ENCODE measurements at places on chromosomes 12 and 14.

DNA sequence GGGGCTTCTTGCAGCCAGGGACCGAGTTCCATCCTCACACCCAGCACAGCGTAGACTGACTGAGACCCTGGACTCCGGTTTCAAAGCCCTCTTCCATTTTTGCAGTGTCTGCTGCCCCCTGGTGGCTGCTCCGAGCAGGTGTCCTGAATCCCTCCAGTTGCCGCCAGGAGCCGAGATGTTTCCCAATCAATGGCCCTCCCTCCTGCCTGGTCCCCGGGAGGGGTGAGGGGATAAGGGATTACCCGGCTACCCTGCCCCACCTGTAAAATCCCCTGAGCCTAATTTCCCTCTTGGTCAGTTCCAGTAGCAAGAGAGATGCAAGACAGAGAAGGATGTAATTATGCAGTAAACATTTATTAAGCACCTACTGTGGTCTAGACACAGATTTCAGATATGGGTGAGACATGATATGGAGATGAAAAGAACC, 55.0 kb downstream of the PHETA1 start:
- DNase-seq: no peak

DNA sequence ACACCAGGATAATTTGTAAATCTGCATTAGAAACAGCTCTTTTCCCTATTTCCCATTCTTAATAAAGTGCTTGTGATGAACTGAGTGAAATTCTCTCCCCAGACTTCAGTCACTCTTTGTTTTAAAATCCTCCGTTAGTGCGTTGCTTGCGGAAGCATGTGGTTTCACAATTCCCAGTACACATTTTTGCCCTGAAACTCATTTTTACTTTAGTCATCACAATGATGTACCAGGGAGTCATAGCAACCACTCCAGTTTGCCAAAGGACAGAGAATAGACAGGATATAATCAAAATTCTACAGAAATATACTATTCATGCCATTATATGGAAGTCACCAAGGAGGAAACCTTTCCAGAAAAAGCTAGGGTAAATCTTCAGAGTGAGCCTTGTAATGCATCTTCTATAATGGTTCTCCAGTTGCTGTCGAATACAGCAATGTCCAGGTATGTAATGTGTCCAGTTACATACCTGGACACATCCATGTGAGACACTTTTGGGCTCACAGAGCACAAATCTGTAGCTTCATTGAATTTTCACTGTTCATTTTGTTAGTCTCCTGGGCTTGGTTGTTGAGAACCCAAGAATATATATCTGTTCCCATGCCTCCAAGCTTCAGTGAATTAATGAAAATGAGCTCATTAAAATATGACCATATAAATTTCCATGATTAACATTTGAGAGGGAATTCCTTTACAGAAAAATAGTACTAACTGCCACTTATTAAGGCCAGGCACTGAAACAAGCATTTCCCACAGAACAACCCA, 57.8 kb downstream of the GPR135 start:
- DNase-seq: no peak

- no peak for DNase-seq
Measured at GRCh38 chr12:57101892-57102695, 9.1 kb downstream of the STAT6 start.

- no peak for DNase-seq
Measured at GRCh38 chr14:29705801-29706200, 221.8 kb downstream of the PRKD1 start.

DNA sequence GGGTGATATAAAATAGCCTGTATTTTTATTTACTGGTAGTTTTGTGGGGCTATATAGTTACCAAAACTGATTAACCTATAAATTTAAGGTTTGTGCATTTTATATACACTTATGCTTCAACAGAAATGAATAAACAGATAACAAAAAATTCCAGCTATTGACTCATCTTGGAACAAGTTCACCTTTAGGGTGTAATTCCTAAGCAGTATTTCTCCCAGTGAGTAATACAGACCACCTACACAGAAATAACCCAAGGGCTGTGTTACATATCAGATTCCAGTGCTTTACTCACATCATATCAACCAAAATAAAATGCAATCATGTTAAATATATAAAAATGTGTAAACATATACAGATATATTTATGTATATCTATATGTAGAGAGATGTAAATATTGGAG, 345.6 kb downstream of the ADAMTS20 start:
- no peak for DNase-seq

DNA sequence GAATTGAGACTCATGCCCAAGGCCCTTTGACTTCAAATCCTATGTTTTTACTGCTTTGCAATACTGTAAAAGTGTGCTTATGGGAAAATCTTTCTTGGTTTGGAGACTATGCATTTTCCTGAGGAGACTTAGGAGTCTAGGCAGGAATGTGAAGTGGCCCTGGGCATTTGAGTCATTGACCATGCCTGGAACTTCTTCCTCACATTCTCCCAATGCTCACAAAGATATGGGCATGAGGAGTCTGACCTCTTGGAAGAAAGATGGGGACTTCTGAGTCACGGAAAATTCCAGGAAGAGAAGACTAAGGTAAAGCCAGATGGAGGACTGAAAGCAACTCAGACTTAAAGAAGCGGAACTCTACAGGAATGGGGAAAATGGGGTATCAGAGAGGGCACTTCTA, 38.2 kb upstream of the ZNF641 start:
- DNase-seq: no peak

DNA sequence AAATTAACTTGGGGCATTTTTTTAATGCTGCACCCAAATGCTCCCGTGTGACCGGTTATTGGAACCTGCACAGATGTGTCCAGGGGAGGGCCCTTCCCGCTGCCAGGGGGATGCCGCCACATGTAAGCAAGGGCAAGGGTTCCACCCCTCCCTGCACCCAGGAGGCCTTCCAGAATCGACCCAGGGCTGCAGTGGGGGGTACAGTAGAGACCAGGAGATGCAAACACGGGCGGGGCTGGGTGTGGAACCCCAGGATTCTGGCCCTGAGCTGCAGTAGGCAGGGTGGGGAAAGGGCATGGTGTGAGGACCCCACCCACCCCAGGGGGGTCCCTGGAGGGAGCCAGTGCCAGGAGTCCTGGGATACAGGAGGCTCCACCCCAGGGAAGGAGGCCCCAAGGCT, 54.1 kb downstream of the TNFAIP2 start:
- DNase-seq: no peak

DNA sequence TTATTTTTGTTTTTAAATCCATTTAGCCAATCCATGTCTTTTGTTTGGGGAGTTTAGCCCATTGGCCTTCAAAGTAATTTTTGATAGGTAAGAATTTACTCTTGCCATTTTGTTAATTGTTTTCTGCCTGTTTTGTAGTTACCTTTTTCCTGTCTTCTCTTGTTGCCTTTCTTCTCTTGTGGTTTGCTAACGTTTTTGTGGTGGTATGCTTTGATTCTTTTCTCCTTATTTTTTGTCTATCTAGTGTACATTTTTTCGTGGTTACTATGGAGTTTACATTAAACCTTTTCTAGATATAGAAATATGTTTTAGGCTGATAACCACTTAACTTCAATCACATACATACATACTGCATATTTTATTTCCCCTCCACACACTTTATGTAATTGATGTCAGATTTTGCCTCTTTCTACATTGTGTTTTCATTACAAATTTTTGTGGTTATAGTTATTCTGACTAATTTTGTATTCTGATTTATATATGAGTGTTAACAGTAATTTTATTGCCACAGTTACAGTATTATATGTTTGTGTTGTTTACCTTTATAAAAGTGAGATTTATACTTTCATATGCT, 19.2 kb upstream of the PPP1R12A start:
- DNase-seq: no peak

GRCh38 chr14:23602181-23603095, 23.8 kb upstream of the JPH4 start:
- DNase-seq: no peak

- DNase-seq: no peak
Measured at GRCh38 chr14:48876806-48877340, 709.3 kb downstream of the RPS29 start.

DNA sequence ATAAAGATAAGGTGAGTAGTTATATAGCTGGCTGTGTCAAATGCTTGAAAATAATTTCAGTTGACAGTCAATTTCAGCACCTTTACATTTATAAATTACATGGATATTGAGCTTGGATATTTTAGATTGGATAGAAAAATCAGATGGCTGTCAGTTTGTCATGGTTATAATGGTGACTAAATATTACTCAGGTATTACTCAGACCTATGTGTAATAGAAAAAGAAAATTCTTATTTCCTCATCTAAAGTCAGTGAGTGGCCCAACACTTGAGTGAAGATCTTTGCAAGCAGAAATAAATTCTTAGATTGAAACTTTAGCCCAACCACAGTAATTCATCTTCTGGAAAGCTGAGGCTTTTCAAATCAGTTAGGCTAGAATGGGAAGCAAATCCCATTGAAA, 354.4 kb downstream of the NAV3 start:
- no peak for DNase-seq

DNA sequence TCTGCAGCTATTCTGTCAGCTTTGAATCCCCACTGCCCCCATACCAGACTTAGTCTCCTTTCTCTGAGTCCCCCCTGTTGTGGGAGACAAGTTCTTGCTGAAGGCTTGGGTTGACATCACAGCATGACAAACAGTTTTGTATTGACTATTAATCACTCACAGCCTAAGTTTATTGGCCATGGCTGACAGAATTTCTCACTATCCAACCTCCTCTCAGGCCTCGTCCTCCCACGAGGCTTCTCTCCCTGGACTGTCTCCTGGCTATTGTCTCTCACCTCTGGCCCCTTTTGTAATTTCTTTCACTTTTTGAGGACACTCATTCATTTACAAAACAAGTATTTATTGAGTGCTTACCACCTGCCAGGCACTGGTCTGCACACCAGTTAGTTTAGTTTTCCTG, 35.2 kb upstream of the DCD start:
- DNase-seq: no peak

DNA sequence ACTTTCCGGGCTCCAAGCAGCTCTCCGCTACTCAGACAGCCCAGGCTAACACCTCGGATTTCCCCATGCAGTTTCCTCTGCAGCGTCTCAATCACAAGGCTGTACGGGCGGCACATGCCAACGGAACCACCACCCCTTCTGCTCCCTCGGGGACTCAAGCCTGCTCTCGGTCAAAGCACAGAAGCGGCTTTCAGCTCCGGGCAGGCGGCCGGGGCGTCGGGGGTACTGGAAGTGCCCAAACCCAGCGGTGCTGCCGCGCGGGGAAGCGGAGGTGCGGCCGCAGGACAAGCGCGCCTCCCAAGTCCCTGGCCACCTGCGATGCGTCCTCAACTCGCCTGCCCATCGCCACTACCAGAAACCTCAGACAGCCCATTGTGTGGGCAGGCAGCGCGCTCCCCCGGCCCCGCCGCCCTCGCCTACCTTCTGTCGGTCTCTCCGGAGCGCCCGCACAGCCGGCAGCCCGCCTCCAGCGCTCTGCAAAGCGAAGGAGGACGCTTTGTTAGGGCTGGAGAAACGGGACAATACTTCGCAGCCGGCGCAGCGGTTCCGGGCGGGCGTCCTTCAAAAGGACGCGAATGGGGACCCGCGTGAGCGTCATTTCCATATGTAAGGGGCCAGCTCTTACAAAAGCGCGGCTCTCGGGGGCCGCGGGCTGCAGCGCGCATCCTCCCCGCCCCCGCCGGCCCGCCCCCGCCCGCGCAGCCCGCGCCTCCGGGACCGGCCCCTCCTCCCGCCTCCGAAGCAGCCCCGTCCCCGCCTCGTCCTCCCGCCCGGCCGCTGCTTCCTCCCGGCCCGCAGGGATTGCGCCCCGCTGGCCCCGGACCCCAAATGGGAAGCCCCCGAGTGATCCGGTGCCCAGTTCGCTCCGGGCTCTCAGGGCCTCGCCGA, 674 bp downstream of the NIN start:
- no peak for DNase-seq

DNA sequence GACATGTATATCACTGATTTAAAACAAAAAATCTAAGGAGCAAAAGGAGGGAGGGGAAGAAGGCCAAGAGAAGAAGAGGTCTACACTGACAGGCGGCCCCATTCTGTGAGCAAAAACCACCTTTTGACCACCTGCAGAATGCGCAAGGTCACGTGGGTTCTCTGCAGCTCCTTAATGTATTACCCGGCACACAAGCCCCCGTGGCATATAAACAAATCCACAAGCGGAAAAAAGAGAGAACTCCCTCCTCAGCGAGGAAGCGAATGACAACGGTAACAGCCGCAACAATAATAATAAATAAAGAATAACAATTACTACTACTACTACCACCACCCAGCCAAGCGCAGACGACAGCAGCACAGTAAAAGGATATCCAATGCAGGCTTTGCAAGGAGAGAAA, 1.3 kb downstream of the KSR2 start:
- no peak for DNase-seq

GRCh38 chr12:31899109-31899508, 60.1 kb upstream of the RESF1 start:
- DNase-seq: no peak

- DNase-seq: no peak
Measured at GRCh38 chr12:124906606-124907261, 7.7 kb downstream of the UBC start.

DNA sequence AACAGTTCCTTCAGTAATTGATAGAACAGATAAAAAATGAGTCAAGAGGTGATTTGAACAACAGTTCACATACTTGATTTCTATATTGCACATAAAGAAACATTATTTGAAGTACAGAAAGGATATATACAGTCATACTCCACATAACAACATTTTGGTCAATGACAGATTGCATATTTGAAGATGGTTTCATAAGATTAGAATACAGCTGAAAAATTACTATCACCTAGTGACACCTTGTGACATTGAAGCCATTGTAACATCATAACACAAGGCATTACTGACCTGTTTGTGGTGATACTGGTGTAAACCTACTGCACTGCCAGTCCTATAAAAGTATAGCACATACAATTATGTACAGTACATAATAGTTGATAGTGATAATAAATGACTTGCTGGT, 43.1 kb upstream of the ABCC9 start:
- DNase-seq: no peak

GRCh38 chr12:41327096-41327895, 139.2 kb downstream of the PDZRN4 start:
- DNase-seq: no peak

GRCh38 chr14:53306267-53306721, 153.2 kb upstream of the DDHD1 start:
- no peak for DNase-seq

- DNase-seq: no peak
Measured at GRCh38 chr12:123363740-123364531, 711 bp downstream of the SBNO1 start.

GRCh38 chr14:53108292-53109104, 44.6 kb downstream of the DDHD1 start:
- no peak for DNase-seq

- DNase-seq: no peak
Measured at GRCh38 chr12:2640709-2641108, 154.1 kb upstream of the FKBP4 start.

DNA sequence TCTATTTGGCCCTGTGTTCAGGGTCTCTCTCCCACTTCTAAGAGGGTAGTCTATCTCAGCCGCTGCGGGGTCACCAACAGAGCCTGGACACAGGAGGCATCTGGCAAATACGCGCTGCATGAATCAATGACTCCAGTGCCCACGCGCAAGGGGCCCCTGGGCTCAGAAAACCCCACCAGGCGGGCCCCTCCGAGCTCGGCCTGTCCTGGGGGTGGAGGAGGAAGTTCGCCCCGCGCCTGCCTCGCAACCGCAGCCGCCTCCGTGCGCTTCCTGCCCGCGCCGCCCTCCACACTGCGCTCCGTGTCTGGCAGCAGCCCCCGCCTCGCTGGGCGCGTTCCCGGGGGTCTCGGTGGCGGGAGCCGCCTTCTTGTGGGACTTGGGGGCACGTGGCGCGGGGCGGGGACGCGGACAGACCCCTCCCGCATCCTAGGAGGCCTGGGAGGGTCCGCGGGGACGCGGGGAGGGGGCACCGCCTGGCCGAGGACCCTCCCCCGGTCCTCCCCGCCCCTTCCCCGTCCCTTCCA, 811 bp upstream of the FBRSL1 start:
- DNase-seq: no peak
